T-helper 17 cell (primary cell): ENCODE measurements at places on chromosomes 7 and 10. TPM values are rescaled to one million over a fixed set of nuclear protein-coding genes. Genes with fewer than 3 reads are reported as not detected.

DNA sequence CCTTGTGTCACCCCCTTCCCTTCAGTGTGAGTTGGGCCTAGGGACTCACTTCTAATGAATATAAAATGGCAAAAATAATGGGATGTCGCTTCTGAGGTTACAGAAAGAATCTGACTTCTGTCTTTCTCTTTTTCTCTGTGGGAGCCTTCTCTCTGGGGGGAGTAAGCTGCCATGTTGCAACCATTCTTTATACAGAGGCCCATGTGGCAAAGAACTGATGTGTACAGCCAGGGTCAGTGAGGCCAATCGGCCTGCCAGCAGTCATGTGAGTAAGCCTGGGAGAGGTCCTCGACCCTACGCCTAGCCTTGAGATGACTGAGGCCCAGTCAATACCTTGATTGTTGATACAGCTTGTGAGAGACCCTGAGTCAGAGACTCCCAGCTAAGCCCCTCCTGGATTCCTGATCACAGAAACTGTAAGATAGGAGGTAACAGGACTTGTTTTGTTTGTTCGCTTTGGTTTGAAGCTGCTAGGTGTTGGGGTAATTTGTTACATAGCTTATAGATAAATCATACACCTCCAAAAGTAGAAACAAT lies 1.7 kb downstream of the TCAF1 start:
- no peak for DNase-seq
- peak overlapping the region; percentile 54 for H3K27ac ChIP-seq
- H3K4me3 ChIP-seq = no peak overlapping the region
- no peaks in the 10 kb centered on the region for H3K36me3 ChIP-seq
- no peaks in the 10 kb centered on the region for H3K27me3 ChIP-seq

DNA sequence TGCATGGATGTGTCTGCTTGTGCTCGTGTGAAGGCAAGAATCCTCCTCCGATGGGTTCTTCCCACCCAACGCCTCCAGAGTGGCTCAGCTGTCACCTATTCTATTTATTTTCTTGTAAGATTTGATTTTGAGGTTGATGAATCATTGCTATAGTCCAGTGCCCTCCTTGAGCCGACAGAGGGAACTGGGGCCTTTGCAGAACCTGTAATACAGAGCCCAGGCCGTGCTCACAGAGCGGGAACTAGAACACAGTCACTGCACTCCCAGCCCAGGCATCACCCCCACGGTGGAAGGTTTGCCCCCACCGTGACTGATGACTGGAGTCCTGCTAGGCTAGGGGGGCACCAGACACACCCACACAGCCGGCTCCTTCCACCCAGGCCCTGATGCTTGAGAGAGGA lies 2.0 kb downstream of the RARRES2 start:
- H3K27ac ChIP-seq = no peak overlapping the region
- DNase-seq = no peak
- H3K27me3 ChIP-seq = peaks cover 32% of the 10 kb centered on the region

DNA sequence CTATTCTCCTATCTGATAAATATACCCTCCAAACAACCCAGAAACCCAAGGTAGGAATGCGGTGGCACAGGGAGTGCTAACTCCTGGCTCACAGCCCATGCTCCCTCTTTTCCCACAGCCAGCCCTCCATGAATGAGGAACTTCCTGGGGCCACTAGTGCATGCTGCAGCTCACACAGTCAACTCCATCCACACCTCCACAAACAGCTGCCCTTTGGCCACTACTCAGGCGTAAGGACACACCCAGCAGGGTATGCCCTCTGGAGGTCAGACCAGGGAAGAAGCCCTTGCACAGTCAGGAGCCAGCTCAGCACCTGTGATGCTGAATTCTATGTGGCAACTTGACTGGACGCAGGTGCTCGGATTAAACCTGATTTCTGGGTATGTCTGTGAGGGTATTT lies 85.2 kb upstream of the PIK3CG start:
- H3K27me3 ChIP-seq = peaks cover 4% of the 10 kb centered on the region
- no peak for DNase-seq
- no peak overlapping the region for H3K27ac ChIP-seq

DNA sequence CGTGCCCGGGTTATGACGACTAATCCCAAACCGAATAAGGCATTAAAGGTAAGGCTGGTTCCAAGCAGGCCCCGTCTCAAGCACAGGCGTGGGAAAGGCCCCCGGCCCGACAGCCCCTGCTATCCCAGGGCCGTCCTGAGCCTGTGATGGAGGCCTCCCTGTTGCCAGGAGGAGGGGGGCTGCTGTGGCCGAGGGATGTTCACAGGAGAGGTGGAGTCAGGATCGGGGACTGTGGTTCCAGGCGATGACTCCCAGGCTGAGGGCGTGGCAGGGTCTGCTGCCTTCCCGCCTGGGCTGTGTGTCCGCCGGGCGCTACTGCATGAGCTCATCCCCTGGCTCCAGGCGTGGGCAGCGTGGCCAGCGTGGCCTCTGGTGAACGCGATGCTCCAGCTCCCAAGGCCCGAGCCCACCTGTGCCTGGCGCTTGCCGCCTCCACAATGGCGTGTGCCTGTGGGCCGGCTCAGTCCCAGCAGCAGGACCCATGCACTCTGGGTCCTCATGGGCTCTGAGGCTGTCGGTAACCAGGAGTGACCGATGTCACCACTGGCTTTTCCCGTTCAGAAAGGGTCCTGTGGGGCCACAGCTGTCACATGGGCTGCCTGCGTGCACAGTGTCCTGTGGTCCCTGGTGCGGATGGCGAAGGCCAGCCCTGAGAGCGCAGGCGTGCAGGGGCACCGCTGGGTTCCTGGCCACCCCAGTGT lies 8.8 kb downstream of the MAFK start:
- no peaks in the 10 kb centered on the region for H3K27me3 ChIP-seq
- no peaks in the 10 kb centered on the region for H3K36me3 ChIP-seq
- no peak for DNase-seq
- peaks cover 5% of the 10 kb centered on the region for H3K4me1 ChIP-seq

DNA sequence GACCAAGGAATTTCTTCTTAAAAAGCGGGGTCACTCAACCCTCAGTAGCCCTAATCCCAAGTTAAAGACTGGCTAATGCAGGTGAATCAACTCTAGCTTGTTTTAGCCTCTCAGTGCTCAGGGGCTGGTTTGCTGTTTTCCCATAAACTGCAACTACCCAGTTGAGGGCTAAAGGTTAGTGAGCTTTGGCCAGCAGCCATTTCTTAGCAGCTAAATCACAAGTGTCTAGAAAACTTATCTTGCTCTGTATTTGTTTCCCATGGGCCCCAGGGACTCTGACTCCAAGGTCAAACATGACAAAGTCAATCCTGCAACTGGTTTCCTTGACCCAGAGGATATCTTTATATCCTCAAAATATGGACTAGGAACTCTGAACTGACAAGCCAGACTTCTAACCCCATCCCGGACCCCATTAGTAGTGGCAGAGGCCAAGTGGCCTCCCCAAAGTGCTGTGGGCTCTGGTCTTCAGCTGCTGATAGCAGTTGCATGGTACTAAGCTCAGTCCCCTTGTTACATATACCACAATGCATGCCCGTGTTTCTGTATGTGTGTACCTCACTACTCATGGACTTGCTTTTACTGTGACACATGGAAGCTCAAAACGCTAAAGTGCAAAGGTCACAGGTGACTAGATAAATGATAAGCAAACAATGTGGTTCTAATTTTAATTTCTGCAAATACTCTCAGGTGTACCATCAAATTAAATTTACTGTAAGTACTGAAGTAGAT lies 793.0 kb upstream of the IGFBP3 start:
- H3K27me3 ChIP-seq = no peaks in the 10 kb centered on the region
- H3K4me3 ChIP-seq = no peak overlapping the region
- H3K36me3 ChIP-seq = no peaks in the 10 kb centered on the region
- no peak for DNase-seq
- no peak overlapping the region for H3K27ac ChIP-seq

GRCh38 chr10:89138755-89139490 lies 68.2 kb downstream of the CH25H start:
- no peaks in the 10 kb centered on the region for H3K36me3 ChIP-seq
- DNase-seq = no peak
- no peak overlapping the region for H3K4me3 ChIP-seq
- peaks cover 3% of the 10 kb centered on the region for H3K4me1 ChIP-seq

DNA sequence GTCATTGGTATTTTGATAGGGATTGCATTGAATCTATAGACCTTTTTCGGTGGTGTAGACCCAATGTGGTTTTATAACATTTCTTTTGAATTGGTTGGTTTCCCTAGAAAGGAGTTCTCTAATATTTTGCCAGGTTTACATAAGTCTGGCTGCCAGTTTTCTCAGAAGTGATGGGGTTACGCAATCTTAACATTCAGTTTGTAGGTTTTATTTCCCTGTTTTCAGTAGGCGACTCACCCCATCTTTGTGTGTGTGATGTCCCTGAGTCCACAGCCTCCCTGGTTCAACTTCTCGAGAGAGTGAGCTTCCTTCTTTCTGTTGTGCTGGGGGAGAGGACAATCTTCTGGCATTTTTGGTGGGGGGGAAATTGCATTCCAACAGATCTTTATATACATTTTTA lies 9.6 kb upstream of the KIF5B start:
- no peak overlapping the region for H3K27ac ChIP-seq
- H3K4me3 ChIP-seq = no peak overlapping the region
- no peaks in the 10 kb centered on the region for H3K4me1 ChIP-seq
- H3K36me3 ChIP-seq = no peaks in the 10 kb centered on the region
- DNase-seq = no peak

GRCh38 chr7:44960011-44960580 lies 18.7 kb downstream of the MYO1G start:
- H3K27me3 ChIP-seq = no peaks in the 10 kb centered on the region
- H3K27ac ChIP-seq = peak overlapping the region; percentile 98
- H3K4me3 ChIP-seq = peak overlapping the region; percentile 22
- no peaks in the 10 kb centered on the region for H3K36me3 ChIP-seq

DNA sequence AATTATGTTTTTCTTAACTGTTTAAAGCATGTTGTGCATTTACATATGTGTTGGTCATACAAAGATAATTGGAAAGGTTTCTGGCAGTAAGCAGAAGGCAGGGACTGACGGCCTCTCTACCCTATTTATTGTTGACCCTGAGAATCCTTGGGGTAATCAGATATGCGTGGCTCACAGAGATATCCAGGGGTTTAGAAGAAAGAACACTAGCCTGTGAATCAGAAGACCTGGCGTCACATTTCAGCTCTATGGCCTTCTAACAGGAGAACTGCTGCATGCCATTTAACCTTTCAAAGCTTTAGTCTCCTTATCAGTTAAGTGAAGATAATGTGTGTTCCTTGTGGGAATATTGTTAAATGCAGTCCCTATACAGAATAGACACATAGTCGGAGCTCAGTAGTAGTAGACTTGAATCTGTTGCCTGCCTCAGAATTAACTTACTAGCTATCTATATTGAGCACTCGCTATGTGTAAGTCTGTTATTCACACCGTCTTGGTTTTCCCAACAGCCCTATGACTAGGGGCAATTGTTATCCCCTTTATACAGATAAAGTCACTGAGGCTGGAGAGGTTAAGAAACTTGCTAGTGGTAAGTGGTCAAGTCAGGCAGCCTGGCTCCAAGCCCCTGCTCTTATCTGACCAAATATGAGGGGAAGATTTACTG lies 129.6 kb upstream of the ANKRD1 start:
- H3K27ac ChIP-seq = no peak overlapping the region
- H3K36me3 ChIP-seq = peaks cover 3% of the 10 kb centered on the region
- peaks cover 36% of the 10 kb centered on the region for H3K27me3 ChIP-seq
- no peak for DNase-seq

- no peak overlapping the region for H3K4me3 ChIP-seq
- H3K27me3 ChIP-seq = no peaks in the 10 kb centered on the region
- H3K36me3 ChIP-seq = peaks cover 4% of the 10 kb centered on the region
- DNase-seq = no peak
These were observed 8.6 kb downstream of the TRIM56 start for GRCh38 chr7:101093906-101094305.

DNA sequence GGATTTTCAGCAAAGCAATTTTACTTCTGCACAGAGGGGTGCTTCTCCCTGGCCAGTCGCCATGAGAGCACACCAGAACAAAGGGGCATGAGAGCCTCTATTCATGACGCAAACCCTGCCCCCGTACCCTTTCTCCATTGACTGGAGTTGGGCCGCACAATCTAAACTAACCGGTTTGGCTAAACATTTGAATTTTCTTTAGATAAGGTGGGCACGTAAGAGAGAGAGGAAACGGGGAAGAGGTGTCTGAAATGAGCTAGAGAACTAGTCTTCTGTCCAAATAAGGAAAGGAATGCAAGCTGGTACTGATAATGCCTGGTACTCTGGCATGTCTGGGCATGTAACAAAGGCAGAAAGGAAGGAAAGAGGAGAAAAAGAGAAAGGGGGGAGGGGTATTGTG lies 13.2 kb upstream of the SCIN start:
- H3K4me3 ChIP-seq = no peak overlapping the region
- DNase-seq = no peak
- peaks cover 16% of the 10 kb centered on the region for H3K27me3 ChIP-seq
- H3K27ac ChIP-seq = no peak overlapping the region
- no peaks in the 10 kb centered on the region for H3K36me3 ChIP-seq

- no peak overlapping the region for H3K4me3 ChIP-seq
- peaks cover 44% of the 10 kb centered on the region for H3K27me3 ChIP-seq
- no peak for DNase-seq
- no peaks in the 10 kb centered on the region for H3K36me3 ChIP-seq
- peaks cover 2% of the 10 kb centered on the region for H3K4me1 ChIP-seq
These were observed 65.7 kb upstream of the LANCL2 start for GRCh38 chr7:55299273-55299967.

- H3K36me3 ChIP-seq = peaks cover 4% of the 10 kb centered on the region
- no peak overlapping the region for H3K27ac ChIP-seq
- peaks cover 49% of the 10 kb centered on the region for H3K27me3 ChIP-seq
- peak overlapping the region; percentile 62 for H3K4me3 ChIP-seq
These were observed 748 bp upstream of the SH3PXD2A start for GRCh38 chr10:103855852-103856796.

DNA sequence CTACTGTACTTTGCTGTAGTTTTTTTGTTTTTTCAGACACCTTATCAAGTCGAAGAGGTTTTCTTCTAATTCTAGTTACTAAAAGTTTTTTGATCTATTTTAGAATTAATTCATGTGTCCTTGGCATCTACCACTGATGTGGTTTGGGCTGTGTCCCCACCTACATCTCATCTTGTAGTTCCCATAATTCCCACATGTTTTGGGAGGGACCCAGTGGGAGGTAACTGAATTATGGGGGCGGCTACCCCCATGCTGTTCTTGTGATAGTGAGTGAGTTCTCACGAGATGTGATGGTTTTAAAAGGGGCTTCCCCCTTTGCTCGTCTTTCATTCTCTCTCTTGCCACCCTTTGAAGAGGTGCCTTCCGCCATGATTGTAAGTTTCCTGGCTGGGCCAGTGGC lies 154.6 kb upstream of the EEPD1 start:
- H3K4me3 ChIP-seq = no peak overlapping the region
- DNase-seq = no peak
- H3K27me3 ChIP-seq = peaks cover 4% of the 10 kb centered on the region
- H3K4me1 ChIP-seq = peaks cover 2% of the 10 kb centered on the region
- H3K27ac ChIP-seq = no peak overlapping the region

GRCh38 chr7:17131060-17131345 lies 167.4 kb upstream of the AHR start:
- no peak for DNase-seq
- peak overlapping the region; percentile 8 for H3K27ac ChIP-seq

The NPFFR1 gene
- total RNA-seq = not detected

The FRMPD2 gene
- total RNA-seq = 0.17 TPM

The SPDYE16 gene
- not detected for total RNA-seq

The TRUB1 gene
- total RNA-seq = 10.5 TPM

The GIMAP6 gene
- total RNA-seq = 25.5 TPM

The CYP2C19 gene
- total RNA-seq = not detected

The EPHA1 gene
- total RNA-seq = 9.4 TPM
